NCI-H524 (cell line): ENCODE measurements at places on chromosomes 1 and 21.

GRCh38 chr1:40876891-40877290 is 14.7 kb upstream of the CITED4 start:
- DNase-seq: no peak

DNA sequence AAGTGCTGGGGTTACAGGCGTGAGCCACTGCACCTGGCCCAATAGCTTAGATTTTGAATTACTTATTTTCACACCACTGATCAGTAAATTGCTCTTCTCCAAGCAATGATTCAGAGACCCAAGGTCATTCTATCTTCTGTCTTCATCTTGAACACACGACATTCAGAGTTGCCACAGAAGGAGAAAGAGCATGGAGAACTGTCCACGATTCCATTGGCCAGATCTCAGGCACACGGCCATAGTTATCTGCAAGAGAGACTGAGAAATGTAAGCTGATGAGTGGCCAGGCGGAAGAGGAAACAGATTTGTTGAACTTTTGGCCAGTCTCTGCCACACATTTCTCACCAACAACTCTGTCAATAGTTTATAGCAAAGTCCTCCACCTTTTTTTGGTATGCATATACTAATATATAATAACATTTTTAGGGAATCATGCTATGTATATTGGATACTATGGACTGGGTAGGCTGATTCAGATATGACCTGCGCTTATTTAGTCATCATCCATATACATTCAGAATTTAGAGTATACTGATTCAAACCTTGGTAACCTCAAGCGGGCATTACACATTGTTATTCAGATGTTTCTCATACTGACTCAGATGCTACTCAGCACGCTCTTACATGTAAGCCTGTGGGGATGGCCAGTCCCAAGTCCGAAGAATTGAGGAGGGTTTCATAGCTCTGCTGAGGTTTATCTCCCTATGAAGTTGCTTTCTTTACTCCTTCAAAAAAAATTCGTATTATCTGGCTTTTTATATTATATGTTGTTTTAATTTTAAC is 25.5 kb upstream of the CAP1 start:
- no peak for DNase-seq

DNA sequence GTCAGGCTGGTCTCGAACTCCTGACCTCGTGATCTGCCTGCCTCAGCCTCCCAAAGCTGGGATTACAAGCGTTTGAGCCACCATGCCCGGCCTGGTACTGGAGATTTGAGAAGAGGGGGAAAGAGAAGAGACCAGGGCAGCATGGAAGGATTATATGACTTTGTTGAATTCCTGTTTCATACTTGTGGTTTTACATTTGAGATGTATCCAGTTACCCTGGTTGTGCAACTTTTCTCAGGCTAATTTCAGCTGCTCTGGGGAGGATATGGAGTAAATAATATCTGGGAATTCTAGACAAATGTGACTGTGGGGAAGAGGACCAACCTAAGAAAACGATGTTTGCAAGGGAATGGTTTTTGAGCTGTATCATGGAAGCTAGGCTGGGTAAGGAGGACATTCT is 89.5 kb upstream of the GREM2 start:
- DNase-seq: no peak

DNA sequence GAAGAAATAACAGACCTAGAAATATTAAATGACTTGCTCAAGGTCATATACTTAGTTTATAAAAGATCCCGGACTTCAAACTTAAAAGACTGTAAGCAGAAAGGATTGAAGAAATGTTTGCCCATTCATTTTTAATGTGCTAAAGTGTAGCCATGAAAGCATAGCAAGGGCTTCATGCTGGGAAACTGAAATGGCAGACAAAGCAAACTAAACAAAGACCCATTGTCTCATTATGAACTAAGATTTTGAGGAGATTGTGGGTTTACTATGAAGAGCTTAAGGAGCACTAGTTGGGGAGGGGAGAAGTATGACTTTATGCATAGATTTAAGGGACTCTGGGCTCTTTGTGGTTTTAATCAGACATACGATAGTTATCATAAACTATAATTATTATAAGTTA is 26.3 kb downstream of the ADAMTS1 start:
- no peak for DNase-seq

DNA sequence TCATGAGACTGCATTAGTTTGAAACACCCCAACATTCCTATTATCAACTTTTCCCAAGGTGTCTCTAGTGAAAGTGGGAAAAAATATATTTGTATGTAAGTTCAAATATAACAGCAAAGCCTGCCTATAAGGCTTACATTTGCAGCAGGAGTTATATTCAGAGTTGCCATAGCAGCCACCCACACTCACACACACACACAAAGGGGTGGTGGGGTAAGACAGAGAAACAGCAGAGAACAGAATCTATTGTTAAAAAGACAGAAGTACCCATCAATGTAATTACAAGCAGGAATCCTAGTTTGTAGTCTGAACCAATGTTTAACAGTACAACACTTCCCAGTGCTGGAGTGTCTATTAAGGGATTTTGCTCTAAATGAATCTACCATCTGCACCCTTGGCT is 55.0 kb downstream of the PLPPR5 start:
- DNase-seq: peak; percentile 26

- DNase-seq: no peak
Observed at GRCh38 chr1:116850436-116850835, 59.3 kb upstream of the PTGFRN start.

DNA sequence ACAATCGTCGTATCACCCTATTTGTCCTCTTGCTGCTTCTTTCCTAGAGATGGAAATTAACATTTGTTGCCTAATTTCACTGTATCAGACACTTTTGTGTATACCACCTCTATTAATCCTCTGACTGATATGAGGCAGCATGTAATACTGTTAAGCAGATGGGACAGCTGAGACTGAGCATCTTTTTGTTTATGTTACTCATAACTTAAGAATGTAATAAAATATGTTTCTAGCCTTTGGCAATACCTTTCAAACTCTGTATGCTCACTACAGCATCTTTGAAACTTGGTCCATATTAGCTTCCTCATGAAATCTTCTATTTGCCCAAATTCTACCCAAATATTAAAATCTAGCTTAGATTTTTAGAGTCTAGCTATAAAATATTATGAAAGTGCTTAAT is 2.3 kb downstream of the OR14K1 start:
- no peak for DNase-seq

DNA sequence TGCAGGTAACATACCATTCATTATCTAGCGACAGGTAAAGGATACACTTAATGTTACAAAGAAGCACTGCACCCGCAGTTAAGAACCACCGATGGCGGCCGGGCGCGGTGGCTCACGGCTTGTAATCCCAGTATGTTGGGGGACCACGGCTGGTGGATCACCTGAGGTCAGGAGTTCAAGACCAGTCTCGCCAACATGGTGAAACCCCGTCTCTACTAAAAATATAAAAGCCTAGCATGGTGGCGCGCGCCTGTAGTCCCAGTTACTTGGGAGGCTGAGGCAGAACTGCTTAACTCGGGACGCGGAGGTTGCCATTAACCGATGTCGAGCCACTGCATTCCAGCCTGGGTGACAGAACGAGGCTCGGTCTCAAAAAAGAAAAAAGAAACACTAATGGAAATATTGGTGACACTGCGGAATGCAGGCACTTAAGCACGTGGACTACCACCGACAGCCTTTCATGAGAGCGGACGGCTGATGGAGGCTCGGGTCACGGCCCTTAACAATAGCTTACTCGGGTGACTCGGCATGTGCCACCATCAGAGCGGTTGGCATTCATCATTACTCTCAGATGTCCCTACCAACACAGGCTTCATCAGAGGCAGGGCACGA is 542 bp downstream of the GAS5 start:
- no peak for DNase-seq

GRCh38 chr1:186152620-186153239 is 222.3 kb downstream of the TPR start:
- DNase-seq: no peak

- DNase-seq: no peak
Observed at GRCh38 chr1:199861020-199861795, 166.3 kb upstream of the NR5A2 start.

GRCh38 chr1:56709269-56709880 is 64.3 kb downstream of the PRKAA2 start:
- peak; percentile 62 for DNase-seq

DNA sequence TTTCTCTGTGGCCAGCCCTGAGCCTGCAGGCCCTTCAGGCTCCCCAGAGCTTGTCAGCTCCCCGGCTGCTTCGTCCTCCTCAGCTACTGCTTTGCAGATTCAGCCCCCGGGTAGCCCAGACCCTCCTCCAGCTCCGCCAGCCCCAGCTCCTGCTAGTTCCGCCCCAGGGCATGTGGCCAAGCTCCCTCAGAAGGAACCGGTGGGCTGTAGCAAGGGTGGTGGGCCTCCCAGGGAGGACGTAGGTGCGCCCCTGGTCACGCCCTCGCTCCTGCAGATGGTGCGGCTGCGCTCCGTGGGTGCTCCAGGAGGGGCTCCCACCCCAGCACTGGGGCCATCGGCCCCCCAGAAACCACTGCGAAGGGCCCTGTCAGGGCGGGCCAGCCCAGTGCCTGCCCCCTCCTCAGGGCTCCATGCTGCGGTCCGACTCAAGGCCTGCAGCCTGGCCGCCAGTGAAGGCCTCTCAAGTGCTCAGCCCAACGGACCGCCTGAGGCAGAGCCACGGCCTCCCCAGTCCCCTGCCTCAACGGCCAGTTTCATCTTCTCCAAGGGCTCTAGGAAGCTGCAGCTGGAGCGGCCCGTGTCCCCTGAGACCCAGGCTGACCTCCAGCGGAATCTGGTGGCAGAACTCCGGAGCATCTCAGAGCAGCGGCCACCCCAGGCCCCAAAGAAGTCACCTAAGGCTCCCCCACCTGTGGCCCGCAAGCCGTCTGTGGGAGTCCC is 45.4 kb downstream of the YARS1 start:
- no peak for DNase-seq

- no peak for DNase-seq
Observed at GRCh38 chr1:55044617-55045397, 5.5 kb downstream of the PCSK9 start.

GRCh38 chr1:204575221-204576190 is 59.3 kb downstream of the MDM4 start:
- peak; percentile 73 for DNase-seq

- peak; percentile 8 for DNase-seq
Observed at GRCh38 chr1:78005755-78006154, 1.0 kb downstream of the DNAJB4 start.

- DNase-seq: no peak
Observed at GRCh38 chr1:219123036-219123435, 50.6 kb upstream of the LYPLAL1 start.

- DNase-seq: no peak
Observed at GRCh38 chr1:66768965-66769364, 16.7 kb downstream of the DYNLT5 start.

- DNase-seq: no peak
Observed at GRCh38 chr1:62991152-62991551, 207.2 kb downstream of the ATG4C start.

- DNase-seq: no peak
Observed at GRCh38 chr1:64653466-64653865, 91.4 kb upstream of the RAVER2 start.

GRCh38 chr1:10288029-10288615 is 77.8 kb downstream of the KIF1B start:
- DNase-seq: no peak

GRCh38 chr1:178500091-178500770 is 3.5 kb upstream of the CLEC20A start:
- DNase-seq: no peak

DNA sequence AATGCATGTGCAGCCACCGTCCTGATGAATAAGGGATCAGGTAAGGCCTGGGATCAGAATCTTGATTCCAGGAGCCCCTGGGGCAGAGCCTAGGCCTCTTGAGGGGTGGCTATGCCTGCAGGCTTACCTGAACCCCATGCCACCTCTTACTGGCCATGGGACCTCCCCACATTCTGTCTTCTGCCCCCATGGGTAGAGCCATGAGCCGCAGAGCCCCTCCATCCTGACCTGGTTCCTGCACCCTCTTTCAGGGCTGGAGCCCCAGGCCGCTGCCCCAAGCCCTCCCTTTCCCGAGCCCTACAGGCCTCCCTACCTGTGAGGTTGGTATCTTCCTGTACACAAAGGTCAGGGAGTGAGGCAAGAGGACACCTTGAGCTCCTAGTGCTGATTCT is 120.8 kb downstream of the DMRTB1 start:
- DNase-seq: no peak

GRCh38 chr1:98988904-98989555 is 15.6 kb downstream of the PLPPR5 start:
- no peak for DNase-seq

DNA sequence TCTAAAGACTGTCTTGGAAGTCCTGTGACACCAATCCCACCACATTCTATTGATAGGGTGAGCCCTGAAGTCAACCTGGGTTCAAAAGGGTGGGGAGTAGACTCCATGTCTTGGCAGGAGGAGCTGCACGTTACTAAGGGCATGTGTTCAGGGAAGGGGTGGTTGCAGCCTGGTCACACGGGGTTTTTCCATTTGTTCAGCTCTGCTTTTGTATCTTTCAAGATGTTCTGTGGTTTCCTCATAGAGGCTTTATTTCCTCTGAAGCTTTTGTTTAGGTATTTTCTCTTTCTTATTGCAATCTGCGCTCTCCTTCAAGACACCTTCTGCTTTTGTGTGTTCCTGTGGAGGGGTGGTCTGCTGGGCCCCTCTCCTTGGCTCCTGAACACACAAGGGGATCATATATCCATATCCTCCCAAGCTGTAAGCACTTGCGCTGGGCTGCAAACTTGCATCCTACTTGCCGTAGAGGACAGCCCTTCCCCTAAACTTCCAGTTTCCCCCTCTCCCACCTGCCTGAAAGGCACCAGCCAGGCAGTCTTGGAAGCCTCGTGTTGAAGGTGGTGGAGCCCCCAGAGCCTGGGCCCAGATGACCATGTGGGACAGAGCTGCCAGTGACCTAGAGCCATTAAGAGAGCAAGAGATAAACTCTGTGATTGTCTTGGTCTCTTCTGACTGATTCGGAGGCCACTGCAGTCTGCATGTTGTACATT is 62.5 kb upstream of the TRAPPC10 start:
- no peak for DNase-seq

- no peak for DNase-seq
Observed at GRCh38 chr1:202837746-202838262, 27.1 kb downstream of the PCAT6 start.

DNA sequence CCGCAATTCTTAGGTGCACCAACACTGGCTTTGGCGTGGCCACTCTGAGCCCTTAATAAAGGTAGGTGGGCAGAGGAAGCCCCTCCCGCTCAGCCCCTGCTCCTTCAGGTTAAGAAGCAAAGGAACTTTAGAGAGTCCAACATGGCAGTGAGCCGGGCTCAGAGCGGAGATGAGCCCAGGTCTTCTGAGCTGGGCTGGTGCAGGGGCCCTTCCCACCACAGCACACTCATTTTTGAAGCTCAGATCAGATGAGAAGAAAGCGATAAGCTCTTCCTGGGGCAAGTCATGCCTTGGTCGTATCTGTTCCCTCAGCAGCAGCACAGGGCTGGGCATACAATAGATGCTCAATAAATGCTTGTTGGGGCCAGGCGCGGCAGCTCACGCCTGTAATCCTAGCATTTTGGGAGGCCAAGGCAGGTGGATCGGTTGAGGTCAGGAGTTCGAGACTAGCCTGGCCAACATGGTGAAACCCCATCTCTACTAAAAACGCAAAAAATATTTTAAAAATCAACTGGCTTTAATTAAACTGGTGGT is 51.1 kb upstream of the TARDBP start:
- no peak for DNase-seq
